NCI-H187 treated with DMSO at 0.1 percent for 48 hours (cell line): ENCODE measurements at places on chromosomes 13 and 19.

DNA sequence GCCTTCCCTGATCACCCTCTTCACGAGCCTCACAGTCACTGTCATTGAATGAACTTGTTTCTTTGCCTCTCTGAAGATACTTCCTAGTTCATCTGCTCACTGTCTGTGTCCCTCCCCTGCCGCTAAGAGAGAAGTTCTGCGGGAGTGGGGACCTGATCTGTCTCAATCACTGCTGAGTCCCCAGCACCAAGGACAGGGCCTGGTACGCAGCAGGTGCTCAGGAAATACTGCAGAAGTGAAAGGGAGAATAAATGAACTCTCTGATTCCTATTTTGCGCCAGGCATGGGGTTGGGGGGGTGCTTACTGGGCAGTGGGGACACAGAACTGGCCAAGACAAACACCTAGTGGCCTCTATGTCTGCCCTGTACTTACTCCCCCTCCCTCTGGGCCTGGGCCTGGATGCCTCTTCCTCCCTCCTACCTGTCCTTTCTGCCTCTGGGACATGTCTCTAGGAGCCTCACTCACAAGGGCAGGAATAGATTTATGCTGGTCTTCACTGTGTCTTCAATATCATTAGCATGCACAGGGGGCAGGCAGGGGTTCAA, 17.5 kb downstream of the FCGBP start:
- no peak for DNase-seq

GRCh38 chr13:20126541-20127261, 34.2 kb downstream of the GJA3 start:
- DNase-seq = no peak

GRCh38 chr19:4831304-4831978, at the start of gene TICAM1:
TSS of gene TICAM1 (minus strand) at chr19:4831712. CDS start at chr19:4818377, 13,335 bp downstream.
- DNase-seq = no peak

- no peak for DNase-seq
These were observed 17.0 kb upstream of the LPAR6 start for GRCh38 chr13:48429886-48430285.

- no peak for DNase-seq
These were observed 705 bp downstream of the STXBP2 start for GRCh38 chr19:7637374-7638256.

GRCh38 chr13:40438999-40439797, 227.2 kb downstream of the FOXO1 start:
- DNase-seq = no peak

GRCh38 chr19:639253-640160, at the start of gene FGF22:
TSS of gene FGF22 (plus strand) at chr19:639879. CDS start at chr19:639926, 47 bp downstream.
- DNase-seq = no peak

- no peak for DNase-seq
These were observed 2.7 kb upstream of the ZIC2 start for GRCh38 chr13:99978799-99979452.

DNA sequence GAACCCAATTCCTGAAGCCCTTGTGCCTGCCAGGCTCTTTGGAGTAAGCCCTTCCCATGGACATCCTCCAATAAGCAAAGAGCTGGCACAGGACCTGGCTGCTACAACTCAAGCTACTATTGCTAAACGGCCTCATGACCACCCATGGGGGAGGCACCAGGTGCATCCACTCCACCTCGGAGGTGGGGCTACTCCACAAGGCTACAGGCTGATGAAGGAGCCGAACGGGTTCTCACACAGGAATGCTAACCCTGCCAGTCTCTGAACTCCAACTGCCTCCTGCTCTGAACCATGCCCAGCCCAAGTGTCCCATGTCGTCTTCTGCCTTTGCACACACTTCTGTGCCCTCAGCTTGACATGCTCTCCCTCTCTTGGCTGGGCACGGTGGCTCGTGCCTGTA, 10.0 kb downstream of the SYMPK start:
- no peak for DNase-seq
